ENCODE measurements at places on chromosomes 7 and 10.

DNA sequence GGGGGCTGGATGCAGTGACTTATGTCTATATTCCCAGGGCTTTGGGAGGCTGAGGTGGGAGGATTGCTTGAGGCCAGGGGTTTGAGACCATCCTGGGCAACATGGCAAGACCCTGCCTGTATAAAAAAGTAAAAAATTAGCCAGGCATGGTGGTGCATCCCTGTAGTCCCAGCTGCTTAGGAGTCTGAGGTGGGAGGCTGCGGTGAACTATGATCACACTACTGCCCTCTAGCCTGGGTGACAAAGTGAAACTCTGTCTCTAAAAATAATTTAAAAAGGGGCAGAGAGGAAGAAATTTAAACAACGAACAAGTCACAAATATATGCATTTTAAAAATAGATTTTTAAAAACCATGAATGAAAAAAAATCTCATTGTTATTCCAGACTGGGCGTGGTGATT, 46.2 kb upstream of the FEZF1 start:
- DNase-seq = no peak

GRCh38 chr10:4121502-4122380, 336.7 kb upstream of the KLF6 start:
- DNase-seq = no peak

GRCh38 chr7:116463956-116464355, 35.6 kb upstream of the CAV2 start:
- DNase-seq = no peak

DNA sequence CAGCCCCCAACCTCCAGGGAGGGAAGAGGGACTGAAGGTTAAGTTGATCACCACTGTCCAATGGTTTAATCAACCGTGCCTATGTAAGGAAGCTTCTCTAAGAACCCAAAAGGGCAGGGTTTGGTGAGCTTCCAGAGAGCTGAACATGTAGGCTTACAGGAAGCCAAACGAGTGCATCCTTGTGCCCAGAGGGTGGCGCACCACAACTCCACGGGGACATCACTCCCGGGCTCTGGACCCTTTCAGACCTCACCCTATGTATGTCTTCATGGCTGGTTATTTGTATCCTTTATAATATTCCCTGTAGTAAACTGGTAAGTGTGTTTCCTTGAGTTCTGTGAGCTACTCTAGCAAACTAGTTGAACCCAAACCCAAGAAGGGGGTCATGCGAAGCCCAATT, 11.5 kb upstream of the NFKB2 start:
- DNase-seq = no peak

DNA sequence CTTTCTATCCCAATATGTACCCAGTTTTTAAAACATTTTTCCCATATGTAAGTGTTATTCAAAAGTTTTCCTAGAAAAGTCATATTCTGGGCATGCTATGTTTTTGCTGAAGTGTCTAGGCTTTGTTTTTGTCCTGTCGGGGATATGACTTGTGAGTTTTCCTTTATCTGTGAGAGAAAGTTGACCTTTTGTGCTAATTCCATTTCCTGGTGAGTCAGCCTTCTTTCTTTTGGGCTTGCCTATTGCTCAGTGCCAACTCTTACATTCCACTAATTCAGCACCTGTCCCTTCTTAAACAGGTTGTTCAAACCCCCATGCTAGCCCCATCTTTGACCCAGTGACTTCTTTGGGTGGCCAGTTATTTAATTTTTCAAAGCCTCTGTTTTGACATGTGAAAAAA, 146.2 kb downstream of the AHR start:
- no peak for DNase-seq

- no peak for DNase-seq
These were observed 184.4 kb downstream of the TCERG1L start for GRCh38 chr10:131127138-131127589.

DNA sequence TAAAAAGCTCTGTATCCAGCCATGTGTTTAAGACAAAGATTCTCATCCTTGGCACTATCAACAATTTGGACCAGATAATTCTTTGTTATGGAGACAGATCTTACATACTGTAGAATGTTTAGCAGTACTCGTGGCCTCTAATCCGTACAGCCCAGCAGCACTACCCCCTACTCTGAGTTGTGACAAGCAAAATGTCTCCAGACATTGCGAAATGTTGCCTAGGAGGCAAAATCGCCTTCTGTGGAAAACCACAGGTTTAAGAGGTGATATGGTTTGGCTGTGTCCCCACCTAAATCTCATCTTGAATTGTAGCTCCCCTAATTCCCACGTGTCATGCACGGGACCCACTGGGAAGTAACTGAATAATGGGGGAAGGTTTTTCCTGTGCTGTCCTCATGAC, 186.7 kb downstream of the CHCHD3 start:
- DNase-seq = no peak

All from DMS 273 treated with DMSO at 0.1 percent for 48 hours (cell line).